ENCODE measurements at places on chromosomes 13 and 19.

GRCh38 chr13:49690133-49690994, 922 bp downstream of the EBPL start:
- no peak for DNase-seq

GRCh38 chr19:660793-661426, 2.1 kb downstream of the RNF126 start:
- no peak for DNase-seq

- DNase-seq = no peak
Observed at GRCh38 chr13:100542826-100543156, 45.8 kb downstream of the GGACT start.

GRCh38 chr19:17500447-17501198, 10.8 kb upstream of the PGLS start:
- no peak for DNase-seq

GRCh38 chr13:73773168-73773549, 361.0 kb downstream of the KLF12 start:
- DNase-seq = no peak

- DNase-seq = no peak
Observed at GRCh38 chr19:55520691-55521292, 16.1 kb downstream of the SBK2 start.

- no peak for DNase-seq
Observed at GRCh38 chr13:103945836-103946235, 879.6 kb upstream of the SLC10A2 start.

- DNase-seq = no peak
Observed at GRCh38 chr13:66977161-66977560, 253.0 kb downstream of the PCDH9 start.

- no peak for DNase-seq
Observed at GRCh38 chr13:111080642-111081041, 34.5 kb upstream of the ARHGEF7 start.

GRCh38 chr13:45527699-45528462, 63.1 kb downstream of the COG3 start:
- no peak for DNase-seq

GRCh38 chr19:28208745-28209144, 1004.2 kb downstream of the UQCRFS1 start:
- no peak for DNase-seq

DNA sequence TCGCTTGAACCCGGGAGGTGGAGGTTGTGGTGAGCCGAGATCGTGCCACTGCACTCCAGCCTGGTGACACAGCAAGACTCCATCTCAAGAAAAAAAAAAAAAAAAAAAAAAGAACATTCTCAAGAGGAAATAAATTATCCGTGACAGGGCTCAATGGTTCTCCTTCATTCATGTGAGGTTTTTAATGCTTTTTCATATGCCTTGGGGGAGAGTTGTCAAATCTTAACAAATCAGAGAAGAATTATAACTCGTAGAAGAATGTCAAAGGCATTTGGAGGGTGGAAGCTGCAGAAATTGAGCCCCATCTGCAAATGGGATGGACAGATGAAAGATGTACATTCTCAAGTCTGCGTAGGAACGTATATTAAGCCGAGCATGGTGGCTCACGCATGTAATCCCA, 34.9 kb upstream of the HOMER3 start:
- no peak for DNase-seq

DNA sequence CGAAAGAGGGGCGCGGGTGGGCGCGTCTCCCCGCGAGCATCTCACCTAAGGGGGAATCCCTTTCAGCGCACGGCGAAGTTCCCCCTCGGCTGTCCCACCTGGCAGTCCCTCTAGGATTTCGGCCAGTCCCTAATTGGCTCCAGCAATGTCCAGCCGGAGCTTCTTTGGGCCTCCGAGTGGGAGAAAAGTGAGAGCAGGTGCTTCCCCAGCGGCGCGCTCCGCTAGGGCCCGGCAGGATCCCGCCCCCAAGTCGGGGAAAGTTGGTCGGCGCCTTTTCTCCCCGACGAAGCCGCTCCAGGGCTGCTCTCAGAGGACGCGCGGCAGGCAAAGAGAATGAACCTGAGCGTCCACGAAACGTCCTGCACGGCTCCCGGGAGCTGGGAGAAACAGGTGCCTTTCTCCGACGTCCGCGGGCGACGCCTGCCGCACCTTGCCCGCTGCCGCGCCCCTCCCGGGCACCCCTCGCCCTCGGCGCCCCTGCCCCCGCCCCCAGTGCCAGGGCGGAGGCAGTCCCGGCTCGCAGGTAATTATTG, 366 bp upstream of the KL start:
- DNase-seq = no peak

- no peak for DNase-seq
Observed at GRCh38 chr13:107057028-107057631, 489.2 kb upstream of the ARGLU1 start.

- DNase-seq = no peak
Observed at GRCh38 chr19:5052515-5052914, 83.6 kb downstream of the KDM4B start.
